ENCODE measurements at places on chromosomes 3 and 15.

- no peak for DNase-seq
These were observed 7.1 kb downstream of the OR5K2 start for GRCh38 chr3:98504539-98504938.

DNA sequence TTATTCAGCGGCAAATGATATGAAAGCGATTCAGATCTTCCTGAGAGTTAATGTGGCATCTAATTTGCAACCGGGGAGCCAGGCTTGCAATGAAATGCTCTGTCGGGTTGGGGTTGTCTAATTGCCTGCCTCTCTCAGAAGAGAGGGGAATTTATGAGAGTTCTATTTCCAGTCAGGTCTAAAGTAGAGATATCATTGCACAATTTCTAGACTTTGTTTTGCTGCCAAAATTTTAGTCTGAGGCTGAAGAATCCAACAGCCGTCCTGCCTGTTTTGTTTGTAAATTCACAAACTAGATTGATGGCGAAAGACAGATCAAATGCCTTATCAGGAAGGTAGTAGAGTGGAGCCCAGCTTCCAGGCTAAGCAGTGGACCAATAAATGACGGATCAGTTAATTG, 610 bp downstream of the LIPC start:
- DNase-seq = no peak

DNA sequence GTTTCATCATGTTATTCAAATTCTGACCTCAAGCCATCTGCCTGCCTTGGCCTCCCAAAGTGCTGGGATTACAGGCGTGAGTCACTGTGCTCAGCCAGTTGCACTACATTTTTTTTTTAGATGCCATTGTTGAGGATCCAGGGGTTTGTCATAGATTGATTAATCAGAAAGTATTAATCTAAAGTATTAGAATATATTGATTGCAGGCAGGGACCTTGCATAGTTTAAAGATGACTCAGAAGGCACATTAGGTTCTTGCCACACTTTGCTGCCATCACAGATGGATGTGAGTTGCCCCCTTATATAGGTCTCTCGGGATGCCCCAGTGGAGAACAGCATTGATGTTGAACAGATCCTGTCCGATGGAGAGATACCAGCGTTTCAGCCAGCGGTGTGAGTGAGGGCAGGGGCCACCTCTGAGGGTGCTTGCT, 41.1 kb downstream of the IGF1R start:
- no peak for DNase-seq

DNA sequence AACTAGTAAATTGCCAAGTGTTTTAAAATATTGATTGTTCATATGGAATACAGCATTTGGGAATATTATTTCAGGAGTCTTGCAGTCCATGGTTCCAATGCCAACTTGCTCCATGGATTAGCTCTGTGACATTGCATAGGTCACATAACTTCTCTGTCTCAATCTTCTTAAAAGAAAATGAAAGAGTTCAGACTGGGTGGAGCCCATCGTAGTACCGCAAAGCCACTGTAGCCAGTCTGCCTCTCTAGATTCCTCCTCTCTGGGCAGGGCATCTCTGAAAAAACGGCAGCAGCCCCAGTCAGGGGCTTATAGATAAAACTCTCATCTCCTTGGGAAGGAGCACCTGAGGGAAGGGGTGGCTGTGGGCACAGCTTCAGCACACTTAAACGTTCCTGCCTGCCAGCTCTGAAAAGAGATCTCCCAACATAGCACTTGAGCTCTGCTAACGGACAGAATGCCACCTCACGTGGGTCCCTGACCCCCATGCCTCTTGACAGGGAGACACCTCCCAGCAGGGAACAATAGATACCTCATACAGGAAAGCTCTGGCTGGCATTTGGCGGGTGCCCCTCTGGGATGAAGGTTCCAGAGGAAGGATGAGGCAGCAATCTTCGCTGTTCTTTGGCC, 168.8 kb upstream of the CNTN4 start:
- DNase-seq = no peak

- no peak for DNase-seq
These were observed 1.5 kb downstream of the ABHD5 start for GRCh38 chr3:43692085-43692855.

GRCh38 chr15:85094685-85095084, 113.0 kb downstream of the PDE8A start:
- no peak for DNase-seq

- no peak for DNase-seq
These were observed 122.8 kb downstream of the EEFSEC start for GRCh38 chr3:128276146-128276435.

DNA sequence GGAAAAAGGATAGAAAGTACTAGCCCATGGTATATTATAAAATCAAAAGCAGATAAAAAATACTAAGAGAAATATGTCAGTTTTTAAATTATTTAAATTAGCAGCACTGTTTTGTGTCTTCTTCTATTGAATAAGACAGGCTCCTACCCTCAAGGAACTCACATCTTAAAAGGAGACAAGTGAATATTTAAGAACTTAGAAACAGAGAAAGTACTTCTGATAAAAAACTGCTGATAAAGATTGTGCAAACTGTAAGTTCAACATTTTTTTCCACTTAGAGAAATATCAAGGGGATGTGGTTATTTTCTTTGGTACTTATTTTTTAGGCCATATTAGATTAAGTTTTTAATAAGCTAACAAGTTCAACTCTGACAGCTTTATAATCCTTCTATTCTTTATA, 3.0 kb upstream of the ANKRD28 start:
- DNase-seq = no peak

DNA sequence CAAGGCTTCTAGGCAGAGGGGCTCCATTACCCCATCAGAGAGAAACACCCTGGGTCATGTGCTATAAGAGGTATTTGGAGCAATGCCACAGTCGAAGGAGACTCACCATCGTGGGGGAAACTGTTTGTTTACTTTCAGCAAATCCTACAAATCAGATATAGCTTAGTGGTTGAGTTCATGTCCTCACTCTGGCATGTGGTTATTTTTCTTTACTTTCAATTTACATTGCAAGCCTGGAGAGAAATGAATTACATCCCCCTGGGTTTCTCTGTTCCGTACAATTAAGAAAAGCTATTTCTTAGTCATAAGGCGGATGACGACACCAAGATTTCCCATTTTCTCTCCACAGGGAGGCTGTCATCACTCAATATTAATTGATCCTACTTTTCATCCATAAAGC, 36.9 kb downstream of the RFTN1 start:
- no peak for DNase-seq

- DNase-seq = peak; percentile 60
These were observed 872 bp downstream of the DLEC1 start for GRCh38 chr3:38039899-38040261.

DNA sequence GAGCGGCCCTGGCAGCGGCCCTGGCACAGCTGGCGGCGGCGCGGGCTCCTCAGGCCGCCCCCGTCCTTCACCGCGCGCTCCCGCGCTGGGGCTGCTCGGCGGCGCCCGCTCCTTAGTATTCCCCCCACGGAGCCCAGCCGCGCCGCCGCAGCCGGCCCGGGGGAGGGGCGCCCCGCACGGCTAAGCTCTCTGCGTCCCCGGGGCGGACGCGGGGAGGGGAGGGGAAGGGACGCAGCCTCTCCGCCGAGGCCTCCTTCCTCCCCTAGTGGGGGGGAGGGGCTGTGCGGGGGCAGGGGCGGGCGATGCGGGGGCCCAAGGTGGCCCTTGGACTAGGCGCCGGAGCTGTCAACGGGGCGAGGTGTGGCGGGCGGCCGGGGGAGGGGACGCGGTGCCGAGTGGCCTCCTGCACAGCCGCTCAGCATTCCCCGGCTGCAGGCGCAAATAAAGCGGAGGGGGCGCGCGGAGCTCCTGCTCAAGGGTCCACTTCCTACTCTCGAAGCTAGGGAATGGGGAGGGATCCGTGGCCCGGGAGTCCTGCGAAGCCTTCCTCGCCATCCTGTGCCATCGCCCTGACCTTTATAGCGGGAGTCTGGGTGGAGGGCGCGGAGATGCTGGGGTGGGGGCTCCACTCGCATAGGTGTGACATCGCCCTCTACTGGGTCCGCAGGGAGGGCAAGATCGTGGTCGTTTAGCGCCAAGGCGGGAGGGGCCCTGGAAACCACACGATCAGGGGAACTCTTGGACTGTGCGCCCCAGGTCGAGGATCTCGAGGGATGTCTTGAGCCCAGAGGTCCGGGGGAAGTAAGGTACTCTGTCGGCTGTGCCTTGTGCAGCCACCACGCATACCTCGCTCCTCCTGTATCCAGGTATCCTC, 22.2 kb downstream of the EPHB3 start:
- DNase-seq = peak; percentile 80

DNA sequence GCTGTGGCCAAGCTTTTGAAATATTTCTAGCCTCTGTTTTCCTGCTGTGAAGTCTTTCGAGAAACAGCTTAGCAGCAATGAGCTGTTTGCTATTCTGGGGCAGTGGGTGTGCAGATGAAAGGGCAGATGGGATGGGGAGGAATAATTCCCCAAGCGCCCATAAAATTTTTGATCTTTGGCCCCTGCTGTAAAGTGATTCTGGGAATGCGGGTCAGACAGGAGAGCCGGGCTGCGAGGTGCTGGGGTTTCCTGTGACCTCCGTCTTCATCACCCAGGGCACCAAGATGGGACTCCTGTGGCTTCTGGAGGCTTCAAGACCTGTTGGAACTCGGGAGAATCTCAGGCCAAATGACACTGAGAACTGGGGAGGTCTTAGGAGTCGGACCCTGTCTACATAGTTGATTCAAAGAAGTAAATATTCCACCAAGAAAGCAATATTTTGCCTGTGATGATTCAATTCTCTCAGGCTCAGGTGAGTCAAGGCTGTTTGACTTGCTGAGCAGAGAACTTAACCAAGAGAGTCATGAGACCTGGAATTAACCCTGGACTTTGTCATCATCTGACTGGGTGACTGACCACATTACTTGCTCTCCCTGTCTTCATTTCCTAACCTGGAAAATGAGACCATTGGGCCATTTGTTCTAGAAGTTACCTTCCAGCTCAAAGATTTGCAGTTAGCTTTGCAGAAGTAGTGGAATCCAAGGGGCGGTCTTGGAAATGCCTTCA, 86.4 kb downstream of the POLR2M start:
- no peak for DNase-seq

- DNase-seq = peak; percentile 30
These were observed 52.4 kb upstream of the BLM start for GRCh38 chr15:90664650-90665287.

DNA sequence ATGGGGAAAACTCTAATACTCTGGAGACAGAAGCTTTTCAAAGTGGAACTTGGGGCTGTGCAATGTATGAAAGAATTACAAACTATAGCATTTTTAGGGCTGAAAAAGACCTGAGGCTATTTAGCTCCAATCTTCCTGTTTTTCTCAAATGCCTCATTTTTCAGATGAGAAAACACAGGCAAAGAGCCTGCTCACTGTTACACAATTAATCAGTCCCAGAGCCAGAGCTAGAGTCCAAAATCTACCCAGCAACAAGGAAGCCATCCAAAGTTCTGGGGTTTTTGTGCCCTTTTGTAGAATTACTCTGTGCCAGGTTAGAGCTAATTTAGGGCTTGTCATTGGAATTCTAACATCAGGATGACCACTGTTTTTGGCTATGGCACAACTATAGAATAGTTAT, 45.5 kb downstream of the GPR149 start:
- no peak for DNase-seq

GRCh38 chr15:59524331-59524731, 86.3 kb downstream of the FAM81A start:
- DNase-seq = no peak

DNA sequence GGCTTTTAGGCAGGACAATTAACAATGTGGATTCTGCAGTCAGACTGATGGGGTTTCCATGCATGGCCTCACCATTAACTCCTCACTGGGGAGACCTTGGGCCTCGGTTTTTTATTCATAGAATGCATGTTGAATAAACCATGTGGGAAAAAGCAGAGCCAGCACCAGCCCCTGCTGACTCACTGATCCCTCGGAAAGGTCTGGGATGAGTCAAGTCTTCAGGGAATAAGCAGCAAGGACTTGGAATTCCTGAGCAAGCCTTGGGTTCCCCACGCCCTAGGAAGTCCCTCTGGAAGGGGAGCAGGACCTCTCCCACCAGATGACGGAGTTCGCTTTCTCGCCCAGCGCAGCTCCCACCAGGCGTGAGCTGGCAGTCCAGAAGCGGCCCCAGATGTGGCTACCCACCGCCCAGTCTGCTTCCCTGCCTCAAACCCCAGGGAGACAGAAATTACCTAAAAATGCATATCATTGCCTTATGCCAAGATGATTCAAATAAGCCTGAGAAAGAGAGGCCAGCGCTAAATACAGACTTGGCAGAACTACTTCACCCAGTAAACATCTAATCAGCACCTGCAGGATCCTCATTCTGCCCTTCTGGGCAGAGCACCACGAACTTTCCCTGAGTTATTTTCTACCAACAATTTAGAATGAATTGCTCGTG, 45.4 kb downstream of the BTD start:
- peak; percentile 55 for DNase-seq

DNA sequence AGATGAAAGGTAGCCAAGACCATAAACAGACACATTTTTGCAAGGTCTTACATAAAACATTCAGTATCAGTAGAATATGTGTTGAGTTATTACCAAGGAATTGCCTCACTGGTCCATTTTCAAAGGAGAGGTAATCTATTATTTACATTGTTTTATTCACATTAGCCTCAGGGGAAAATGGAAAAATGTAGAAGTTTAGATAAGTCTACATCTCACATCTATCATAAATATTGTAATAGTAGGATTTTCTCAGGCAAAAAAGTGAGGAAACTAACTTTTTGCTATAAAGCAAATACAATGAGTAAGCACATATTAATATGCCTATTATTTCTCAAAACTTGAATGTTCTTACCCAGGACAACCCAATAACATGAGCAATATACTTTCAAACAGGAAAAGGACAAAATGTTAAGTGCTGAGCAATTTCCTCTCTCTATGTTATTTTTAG, 184.6 kb upstream of the AGTR1 start:
- DNase-seq = no peak

DNA sequence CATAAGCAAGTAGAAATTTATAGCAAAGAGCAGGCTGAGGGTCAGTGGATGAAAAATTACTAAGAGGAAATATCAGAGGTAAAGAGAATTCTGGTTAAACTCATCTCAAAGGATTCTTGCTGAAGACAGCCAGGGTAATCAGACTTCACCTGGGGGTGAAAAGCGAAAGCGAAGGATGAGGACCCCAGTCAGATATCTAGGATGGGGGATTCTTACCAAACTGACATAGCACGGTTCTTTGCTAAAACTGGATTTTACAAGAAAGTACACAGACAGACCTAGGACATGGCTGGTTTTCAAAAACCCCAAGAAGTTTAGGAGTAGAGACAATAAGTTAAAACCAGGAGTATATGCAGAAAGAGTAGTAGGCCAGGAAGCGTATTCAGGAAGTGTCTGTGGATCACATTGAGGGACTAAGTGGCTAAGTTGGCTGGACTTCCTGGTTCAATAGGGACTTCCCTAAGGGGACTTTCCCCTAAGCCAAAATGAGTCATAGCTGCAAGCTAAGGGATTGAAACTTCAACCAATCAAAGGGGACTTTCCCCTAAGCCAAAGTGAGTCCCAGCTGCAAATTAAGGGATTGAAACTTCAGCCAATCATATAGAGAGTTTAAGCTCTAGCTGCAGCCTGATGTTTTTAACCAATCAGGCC, 2.4 kb upstream of the CFAP91 start:
- DNase-seq = no peak

- no peak for DNase-seq
These were observed 9.9 kb downstream of the MB21D2 start for GRCh38 chr3:192907784-192908183.

- DNase-seq = no peak
These were observed 204.7 kb downstream of the UACA start for GRCh38 chr15:70558406-70559264.

Measured in heart left ventricle (tissue), 16 donors.